ENCODE measurements at places on chromosomes 2 and 18. TPM values are rescaled to one million over a fixed set of nuclear protein-coding genes. Genes with fewer than 3 reads are reported as not detected.

GRCh38 chr2:148721991-148722777 is 77.6 kb downstream of the EPC2 start:
- no peak for DNase-seq

DNA sequence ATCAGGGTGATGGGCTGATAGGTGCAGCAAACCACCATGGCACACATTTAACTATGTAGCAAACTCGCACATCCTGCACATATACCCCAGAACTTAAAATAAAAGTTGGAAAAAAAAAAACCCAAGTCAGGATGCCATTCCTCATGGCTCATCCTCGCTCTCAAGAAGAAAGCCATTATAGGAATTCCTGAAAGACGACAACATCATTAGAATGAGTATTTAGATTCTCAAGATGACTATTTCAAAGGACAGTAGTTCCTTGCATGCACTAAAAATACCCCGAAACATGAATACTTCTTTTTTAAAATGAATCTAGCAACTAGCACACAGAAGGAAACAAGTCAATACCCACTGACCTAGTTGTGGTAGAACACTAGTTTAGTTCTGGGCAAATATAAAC is 285.8 kb upstream of the REV1 start:
- DNase-seq: no peak

DNA sequence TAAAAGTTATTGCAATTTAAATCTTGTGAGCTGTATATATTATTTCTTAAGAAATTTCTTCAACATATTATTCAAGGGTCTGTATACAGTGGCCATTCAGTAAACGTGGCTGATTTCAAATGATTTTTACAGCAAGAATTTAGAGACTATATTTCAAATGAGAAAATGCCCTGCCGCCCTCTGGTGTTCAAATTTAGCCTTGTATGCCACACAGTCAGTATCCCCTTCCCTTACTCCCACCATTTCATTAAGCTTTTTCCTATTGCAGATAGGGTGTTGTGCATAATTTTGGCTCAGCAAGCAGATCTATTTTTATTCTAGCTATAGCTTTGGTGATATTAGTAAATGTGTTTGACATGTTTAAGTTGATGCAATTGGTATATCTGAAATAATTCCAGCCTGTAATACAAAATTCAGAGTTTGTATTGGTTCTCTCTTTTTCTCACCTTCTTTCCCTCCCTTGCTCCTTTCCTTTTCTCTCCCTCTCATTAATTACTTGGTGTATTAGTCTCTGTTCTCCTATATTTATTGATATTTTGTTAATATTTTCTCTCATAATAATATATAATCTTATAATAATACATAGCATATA is 22.8 kb upstream of the SCN7A start:
- no peak for DNase-seq

- DNase-seq: no peak
Observed at GRCh38 chr2:126699716-126700581, 44.0 kb downstream of the GYPC start.

DNA sequence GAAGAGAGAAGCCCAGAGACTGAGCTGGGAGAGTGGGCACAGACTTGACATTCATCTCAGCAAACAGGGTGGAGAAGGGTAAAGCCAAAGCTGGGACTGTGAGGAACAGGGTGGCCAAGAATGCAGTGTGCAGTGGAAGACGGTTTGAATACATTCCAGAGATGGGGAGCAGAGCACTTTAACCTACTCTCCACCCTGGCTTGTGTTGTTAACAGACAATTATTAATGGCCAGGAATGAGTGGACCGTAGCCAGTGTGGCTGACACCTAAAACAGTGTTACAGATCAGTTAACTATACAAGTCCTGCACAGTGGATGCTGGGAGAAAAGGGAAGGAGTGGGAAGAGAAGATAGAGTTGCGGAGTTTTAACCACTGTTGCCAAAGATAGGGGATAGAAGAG is 7.4 kb upstream of the NAB1 start:
- DNase-seq: no peak

DNA sequence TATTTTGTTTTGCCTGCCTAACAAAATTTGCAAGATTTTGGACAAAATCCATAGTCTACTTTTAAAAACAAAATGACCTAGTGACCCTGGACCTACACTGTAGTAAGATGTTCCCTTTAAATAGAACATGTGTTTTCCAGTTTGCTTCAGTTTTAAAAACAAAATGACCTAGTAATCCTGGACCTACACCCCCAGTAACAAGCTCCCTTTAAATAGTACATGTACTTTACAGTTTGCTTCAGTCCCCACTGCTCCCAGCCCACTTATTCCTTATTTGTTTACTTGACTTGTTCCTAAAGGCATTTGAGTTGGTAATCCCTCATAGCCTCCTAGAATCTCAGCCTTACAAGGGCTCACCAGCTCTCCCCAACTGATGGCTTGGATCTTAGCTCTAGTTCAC is 34.5 kb upstream of the HTR2B start:
- no peak for DNase-seq

DNA sequence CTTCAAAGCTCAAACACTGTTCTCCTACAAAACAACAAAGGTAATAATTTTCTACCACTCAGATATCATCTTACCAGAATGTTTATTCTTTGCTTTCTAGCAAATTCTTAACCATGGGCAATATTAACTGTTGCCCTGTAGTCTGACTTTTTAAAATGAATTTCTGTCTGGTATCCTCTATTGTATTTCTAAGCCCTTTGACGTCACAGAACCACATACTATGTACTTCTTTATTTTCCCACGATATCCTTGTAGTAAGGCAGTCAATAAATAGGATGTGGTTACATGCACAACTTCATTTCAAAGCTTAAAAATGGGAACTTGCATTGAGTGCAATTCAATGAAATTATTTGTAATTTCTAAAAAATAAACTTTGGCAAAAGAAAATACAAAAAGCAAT is 58.7 kb downstream of the THADA start:
- no peak for DNase-seq

GRCh38 chr2:61288070-61288841 is 126.3 kb downstream of the C2orf74 start:
- DNase-seq: no peak

DNA sequence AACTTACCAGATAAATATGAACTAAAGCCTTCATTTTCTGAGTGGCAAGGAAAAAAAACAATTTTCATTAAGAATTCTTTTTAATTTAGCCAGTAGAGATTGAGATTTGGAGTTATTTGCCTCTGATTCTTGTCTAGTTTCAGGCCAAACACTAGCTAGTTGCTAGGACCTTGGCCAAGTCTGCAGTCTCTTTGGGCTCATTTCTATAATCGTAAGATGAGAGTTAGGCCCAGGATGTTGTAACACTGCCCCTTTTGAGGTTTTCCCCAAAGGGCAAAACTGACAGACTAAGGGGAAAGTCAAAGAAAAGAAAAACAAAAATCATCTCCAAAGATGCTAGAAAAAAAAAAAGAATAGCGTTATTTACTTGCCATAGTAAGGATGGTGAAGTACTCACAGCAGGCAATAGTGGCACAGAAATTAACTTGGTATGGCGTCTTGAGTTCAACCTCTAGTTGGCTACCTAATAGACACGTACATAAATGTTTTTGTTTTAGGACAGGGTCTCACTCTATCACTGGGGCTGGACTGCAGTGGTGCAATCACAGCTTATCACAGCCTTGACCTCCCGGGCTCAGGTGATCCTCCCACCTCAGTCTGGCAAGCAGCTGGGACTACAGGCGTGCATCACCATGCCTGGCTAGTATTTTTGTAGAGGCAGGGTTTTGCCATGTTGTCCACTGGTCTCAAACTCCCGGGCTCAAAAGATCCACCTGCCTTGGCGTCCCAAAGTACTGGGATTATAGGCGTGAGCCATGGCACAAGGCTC is 23.0 kb upstream of the ADAM17 start:
- no peak for DNase-seq

GRCh38 chr18:11104307-11104706 is 45.1 kb downstream of the PIEZO2 start:
- DNase-seq: no peak

DNA sequence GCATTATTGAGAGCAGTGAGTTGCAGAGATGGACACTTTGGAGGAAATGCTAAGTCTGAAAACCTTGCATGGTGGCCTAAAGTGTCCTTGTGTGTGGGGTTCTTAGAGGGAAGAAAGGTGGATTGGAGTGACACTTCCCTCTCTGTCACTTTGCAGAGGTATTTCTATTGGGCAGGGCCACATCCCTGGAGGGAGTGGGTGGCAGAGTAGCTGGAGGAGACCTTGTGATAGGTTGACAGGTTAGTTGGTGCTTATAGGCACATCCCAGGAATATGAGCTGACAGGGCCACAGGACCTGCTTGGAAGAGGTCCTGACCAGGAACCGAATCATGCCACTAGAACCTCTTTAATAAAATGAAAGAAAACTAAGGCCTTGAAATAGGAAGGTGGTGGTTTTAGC is 972 bp upstream of the IGFBP5 start:
- DNase-seq: no peak

GRCh38 chr2:16155366-16155765 is 215.0 kb downstream of the MYCN start:
- DNase-seq: no peak

GRCh38 chr2:236195726-236196125 is 27.5 kb upstream of the GBX2 start:
- no peak for DNase-seq

DNA sequence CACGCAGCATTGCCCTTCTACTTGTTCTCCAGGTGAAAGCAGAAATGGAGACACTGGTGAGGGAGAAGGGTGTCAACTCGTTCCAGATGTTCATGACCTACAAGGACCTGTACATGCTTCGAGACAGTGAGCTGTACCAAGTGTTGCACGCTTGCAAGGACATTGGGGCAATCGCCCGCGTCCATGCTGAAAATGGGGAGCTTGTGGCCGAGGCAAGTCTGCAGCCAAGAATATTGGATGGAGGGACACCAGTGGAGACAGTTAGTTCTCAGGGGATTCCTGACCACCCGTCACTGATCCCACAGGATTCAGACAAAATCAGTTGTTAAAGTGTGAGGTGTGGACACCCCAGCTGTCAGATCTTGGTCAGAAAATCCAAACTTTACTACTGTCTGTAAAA is 43.2 kb upstream of the MAPRE3 start:
- no peak for DNase-seq

DNA sequence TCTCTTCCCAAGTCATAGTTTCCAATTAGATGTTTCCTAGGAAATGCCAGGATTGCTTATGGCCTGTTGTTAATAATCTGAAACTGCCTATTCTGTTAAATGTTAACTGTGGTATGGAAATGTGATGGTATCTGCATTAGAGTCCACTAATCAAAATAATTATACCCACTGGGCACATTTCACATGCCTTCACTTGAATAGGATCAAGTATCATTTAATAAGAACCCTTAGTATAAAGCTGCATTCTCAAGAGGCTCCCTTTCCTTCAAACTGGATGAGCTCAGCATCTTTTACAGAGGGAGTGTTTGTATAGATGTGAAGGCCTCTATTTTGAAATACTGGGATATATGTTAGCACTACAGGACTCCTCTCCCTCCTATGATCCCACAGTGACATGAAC is 477.2 kb upstream of the VRK2 start:
- DNase-seq: no peak

- no peak for DNase-seq
Observed at GRCh38 chr2:105399207-105399861, 483 bp upstream of the FHL2 start.

DNA sequence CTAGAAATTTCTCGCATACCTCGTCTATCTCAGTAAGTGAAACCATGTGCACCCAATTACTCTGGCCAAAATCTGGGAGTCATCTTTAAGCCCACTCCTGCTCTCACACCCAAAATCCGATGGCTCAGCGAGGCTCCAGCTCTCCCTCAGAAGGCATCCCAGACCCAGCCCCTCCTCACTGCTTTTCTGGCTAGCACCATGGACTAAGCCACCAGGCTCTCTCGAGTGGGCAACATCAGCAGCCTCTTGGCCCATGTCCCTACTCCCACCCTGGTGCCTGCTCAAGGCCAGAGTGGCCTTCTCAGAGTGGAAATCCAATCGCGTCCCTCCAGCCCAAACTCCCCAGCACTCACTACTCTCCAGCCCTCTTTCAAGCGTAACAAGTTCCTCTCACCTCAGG is 27.2 kb downstream of the TNS1 start:
- no peak for DNase-seq

DNA sequence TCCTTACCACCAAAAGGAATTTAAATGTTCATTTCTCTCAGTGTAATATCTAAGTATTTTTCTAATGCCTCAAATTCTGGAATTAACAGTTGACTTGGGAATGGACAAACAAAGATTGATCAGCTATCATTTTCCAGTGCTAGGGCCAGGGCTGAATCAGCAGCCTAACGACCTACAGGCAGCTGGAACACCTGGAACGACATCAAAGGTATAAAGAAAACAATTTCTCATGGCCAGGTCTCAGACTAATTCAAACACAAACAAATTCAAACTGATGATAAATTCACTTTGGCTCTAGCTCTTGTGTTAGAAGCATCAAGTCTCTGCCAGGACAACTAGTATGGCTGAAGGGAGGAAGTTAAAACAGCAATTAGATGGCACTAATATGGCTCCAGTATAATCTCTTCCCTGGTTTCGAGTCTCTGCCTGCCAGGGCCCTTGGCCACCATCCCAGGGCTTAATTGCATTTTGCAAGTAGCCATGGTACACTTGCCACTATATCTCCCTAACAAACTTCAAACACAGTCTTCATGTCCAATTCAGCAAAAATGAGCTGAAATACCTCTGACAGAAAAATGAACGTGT is 70.2 kb upstream of the FSHR start:
- DNase-seq: peak; percentile 5

- DNase-seq: no peak
Observed at GRCh38 chr2:235513984-235514626, 20.3 kb downstream of the AGAP1 start.

DNA sequence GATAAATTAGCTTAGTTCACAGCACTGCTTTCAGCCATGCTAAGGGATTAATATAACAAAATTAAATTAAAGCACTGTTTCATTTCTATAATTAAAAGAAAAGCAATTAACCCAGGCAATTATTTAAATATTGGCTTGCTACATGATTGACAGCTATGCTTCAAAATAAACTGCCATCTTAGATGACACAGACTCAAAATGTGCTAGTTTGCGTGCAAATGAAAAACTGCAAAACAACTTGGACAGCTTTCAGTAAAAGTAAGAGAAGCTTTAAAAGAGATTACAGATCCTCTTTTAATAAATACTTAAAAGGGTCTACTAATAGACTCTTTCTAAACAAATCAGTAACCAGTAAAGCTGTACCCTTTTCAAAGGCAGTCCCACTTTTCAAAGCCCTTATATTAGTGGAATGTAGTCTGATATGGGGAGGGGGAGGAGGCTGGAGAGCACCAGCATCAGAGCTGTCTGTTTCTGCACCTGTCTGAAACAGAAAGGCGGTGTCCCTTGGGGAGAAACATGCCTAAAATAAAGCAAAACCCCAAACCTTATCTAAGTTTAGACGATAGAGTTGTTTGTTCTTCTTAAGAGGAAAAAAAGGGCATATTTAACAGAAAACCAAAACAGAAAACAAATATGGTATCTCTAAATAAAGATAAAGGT is 20.8 kb downstream of the EIF2AK3 start:
- DNase-seq: no peak

GRCh38 chr2:216064014-216064630 is 17.5 kb downstream of the PECR start:
- DNase-seq: no peak

Gene APLF
- 10.2 TPM for total RNA-seq

Gene ABCG5
- not detected for total RNA-seq

Gene AMMECR1L
- total RNA-seq: 29.6 TPM

Gene MTCL1
- total RNA-seq: 73.1 TPM

Gene RAX
- 0.40 TPM for total RNA-seq

Gene ASB18
- total RNA-seq: not detected

Gene VWA3B
- 4.0 TPM for total RNA-seq

Gene TMEM185B
- 53.7 TPM for total RNA-seq

Gene NEU2
- total RNA-seq: not detected

Gene CDH20
- total RNA-seq: 0.68 TPM

Gene CCDC74B
- 21.7 TPM for total RNA-seq

Gene TUBA4B
- not detected for total RNA-seq
